ENCODE measurements at places on chromosomes 1 and 21. TPM values are rescaled to one million over a fixed set of nuclear protein-coding genes. Genes with fewer than 3 reads are reported as not detected.

DNA sequence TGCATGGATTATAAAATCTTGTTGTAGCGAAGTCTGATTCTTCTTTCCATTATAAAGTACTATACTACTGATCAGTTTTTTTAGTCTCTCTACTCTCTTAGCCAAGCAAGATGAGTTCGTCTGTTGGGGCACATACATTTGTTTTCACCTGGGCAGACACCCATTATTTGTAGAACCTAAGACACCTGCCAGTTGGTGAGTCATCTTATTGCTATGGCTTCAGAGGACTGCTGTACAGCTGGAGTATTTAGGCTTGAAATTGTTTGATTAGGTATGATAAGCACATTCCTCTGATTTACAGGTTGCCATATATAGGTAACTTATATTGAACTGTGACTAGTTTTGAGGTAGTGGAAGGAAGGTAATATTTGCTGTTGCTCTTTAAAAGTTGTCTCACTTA lies 17.2 kb downstream of the RBM15 start:
- DNase-seq, result no peak

DNA sequence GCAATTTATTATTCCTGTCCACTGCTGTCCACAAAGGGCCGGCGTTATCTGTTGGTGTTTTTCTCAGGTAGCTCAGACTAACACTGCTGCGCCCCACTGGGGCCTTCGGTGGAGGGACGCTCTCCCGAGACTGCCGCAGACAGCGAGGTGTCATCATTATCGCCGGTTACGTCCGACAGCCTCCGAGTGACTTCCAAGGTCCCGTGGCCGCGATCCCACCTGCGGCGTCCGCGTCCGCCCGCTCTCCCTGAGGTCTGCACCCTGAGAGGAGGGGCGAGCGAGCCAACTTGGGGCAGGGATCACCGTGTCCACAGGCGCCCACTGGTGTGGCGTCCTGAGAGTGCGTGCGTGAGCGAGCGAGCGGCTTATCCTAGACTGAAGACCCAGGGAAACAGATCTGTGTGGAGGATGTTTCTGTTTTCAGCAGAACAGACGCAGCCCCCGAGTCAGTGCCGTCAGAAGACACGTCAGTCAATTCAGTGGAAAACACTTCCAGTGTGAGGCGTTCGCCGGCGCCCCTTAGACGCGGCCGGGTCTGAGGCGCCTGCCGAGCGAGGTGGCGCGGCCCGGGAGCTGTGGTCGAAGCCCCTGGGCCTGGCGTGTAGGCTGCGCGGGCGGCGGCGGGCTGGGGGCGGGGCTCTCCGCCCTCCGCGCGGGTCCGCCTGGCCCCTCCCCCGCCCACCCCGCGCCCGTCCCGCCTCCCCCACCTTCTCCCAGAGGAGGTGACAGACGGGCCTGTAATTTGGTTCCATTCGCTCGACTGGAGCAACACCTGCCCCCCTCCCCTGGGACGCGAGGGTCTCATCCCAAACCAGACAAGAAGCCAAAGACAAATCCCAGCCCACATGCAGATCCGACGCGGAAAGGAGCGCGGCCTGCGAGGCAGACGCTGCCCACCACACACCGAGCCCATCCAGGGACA lies 12.6 kb downstream of the NHLH2 start:
- DNase-seq, result peak; percentile 18

The RIPPLY3 gene
- not detected for total RNA-seq

DNA sequence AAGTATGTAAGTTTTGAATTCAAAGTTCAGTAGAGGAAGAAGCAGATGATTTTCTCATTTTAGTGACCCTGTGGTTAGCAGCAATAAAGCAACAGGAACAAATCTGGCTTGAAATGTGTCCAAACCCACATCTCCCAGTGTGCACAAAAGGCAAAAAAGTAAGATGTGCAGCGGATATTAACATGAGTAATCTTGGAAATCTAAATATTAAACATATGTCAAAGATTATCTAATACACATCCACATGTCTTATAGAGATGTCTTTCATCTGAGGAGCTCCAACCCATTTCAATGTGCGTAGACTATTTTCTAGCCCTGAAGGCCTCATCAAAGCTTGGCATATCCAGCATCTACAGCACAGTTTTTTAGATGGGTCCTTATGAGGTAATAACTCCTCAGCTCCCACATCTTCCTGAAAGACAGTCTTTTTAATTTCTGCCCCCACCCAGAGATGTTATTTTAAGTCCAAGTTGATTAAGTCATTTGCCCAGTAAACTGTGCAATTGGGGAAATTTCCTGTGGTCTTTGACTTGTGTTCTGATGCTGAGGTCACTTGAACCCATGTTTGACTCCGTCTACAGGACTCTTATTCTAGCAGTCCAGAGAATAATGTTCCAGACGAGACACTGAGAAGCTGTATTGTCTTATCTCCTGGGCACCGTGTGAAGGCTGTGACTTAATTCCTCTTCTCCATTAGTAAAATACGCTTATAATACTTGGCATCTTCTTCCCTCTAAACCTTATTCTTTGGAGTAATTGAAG lies 73.7 kb downstream of the LMO4 start:
- DNase-seq, result no peak

DNA sequence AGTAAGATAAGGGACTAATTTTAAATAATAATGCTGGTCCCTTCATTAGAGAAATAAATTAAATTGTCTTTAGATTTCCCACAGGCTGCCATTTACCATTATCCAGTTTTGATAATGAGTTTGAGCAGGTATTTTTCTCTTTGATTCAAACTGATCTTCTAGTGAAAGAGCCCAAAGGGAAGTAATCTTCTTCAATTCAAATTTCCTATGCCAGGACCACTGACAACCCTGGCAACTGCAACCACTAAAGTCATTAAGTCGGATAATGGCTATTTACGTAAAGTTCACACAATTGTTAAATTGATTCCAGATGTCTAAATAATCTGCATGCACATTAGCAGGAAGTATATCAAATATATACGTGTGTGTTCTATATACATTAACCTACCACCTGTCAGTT lies 399.3 kb downstream of the PTPRC start:
- DNase-seq, result no peak

The SHISA4 gene
- 7.4 TPM for total RNA-seq

- no peak for DNase-seq
Observed at GRCh38 chr1:162216604-162217003, 147.1 kb downstream of the NOS1AP start.
